SK-N-MC (cell line): ENCODE measurements at places on chromosomes 7 and 10.

GRCh38 chr10:34955391-34955790, 134.8 kb downstream of the CUL2 start:
- peak; percentile 6 for DNase-seq

- no peak for DNase-seq
These were observed 10.3 kb downstream of the SEC31B start for GRCh38 chr10:100509241-100509840.

DNA sequence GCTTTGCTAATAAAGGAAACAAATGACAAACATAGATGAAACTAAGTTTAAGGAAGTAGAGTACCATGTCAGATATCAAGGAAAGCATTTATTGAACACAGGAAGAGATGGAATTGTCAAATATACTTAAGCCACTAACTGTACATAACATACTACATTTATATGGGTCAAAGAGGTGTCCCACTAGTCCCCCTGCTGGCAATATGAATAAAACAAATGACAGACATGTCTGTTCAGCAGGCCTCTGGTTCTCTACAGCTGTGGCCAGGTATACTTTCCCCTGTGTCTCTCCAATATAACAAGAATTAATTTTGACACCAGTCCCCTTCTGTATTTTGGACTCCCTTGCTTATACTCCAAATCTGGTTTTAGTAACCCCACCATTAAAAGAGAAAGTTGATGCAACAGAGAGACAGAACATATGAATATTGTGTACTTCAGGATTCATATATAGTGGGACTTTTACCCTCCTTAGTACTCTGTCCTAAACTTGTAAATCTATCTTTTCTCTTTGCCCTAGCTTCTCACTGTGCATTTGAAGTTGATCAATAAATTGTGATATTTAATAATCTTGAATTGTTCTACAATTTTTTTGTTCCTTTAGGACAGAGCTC, 42.9 kb downstream of the CD36 start:
- no peak for DNase-seq

DNA sequence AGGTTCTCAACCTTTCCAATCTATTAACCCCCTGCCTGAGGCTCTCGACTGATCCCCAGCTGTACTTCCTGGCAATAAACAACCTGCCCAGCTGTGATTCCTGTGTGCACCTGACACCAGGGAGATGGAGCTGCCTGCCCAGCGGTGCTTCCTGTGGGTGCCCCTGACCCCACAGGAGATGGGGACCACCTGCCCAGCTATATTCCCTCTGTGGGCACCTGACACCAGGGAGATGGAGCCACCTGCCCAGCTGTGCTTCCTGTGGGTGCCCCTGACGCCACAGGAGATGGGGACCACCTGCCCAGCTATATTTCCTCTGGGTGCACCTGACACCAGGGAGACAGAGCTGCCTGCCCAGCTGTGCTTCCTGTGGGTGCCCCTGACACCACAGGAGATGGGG, 184.0 kb downstream of the DIP2C start:
- no peak for DNase-seq

- no peak for DNase-seq
These were observed 738.6 kb upstream of the LRRTM3 start for GRCh38 chr10:66187053-66187733.

- no peak for DNase-seq
These were observed 25.1 kb downstream of the CPEB3 start for GRCh38 chr10:92265687-92266258.

- DNase-seq, result no peak
These were observed at the start of gene HIPK2 for GRCh38 chr7:139777948-139778841. HIPK2 (minus strand) TSS chr7:139777998; CDS start chr7:139777623, 375 bp downstream.

- DNase-seq, result no peak
These were observed 370.0 kb upstream of the IGFBP3 start for GRCh38 chr7:46291050-46291438.

GRCh38 chr10:88036126-88036525, 172.7 kb downstream of the PTEN start:
- DNase-seq, result no peak

- DNase-seq, result no peak
These were observed 308.8 kb upstream of the PHYHIPL start for GRCh38 chr10:58867683-58868082.

- no peak for DNase-seq
These were observed 1.2 kb upstream of the ATP6V0E2 start for GRCh38 chr7:149872419-149873073.

DNA sequence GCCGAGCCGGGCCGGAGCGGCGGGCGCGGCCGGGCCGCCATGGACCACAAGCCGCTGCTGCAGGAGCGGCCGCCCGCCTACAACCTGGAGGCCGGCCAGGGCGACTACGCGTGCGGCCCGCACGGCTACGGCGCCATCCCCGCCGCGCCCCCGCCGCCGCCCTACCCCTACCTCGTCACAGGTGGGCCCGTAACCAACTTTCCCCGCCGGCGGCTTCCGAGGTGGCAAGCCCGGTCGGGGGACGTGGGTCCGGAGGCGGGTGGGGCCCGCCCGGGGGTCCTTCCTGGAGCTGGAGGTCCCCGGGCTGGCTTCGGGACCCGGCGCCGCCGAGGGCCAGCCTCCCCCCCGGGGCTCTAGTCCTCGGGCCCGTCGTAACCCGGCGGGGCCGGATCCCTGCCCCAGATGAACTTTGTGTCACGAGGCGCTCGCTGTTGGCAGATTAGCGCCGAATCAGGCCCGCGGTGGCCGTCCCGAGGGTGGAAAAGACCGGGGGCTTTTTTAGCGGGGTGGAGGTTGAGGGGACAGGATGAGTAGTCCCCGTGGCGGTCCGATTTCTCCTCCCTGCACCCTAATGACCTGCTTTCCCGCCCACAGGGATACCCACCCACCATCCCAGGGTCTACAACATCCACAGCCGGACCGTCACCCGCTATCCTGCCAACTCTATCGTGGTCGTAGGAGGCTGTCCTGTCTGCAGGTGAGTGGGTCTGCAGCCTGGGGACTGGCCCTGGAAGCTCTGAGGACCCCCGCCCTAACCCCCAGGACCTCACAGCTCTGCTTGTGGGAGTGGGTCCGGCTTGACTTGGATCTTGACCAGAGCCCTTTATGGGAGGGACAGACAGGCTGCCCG, 496 bp downstream of the BRI3 start:
- no peak for DNase-seq

GRCh38 chr10:46554166-46554781, 2.2 kb downstream of the GPRIN2 start:
- DNase-seq, result no peak

GRCh38 chr10:14362104-14362503, 31.4 kb upstream of the FRMD4A start:
- no peak for DNase-seq

GRCh38 chr7:157459966-157460365, 123.2 kb downstream of the DNAJB6 start:
- no peak for DNase-seq

- DNase-seq, result no peak
These were observed 176.5 kb downstream of the PFKFB3 start for GRCh38 chr10:6379015-6379776.

GRCh38 chr10:121053151-121053550, 202.0 kb downstream of the WDR11 start:
- DNase-seq, result no peak

DNA sequence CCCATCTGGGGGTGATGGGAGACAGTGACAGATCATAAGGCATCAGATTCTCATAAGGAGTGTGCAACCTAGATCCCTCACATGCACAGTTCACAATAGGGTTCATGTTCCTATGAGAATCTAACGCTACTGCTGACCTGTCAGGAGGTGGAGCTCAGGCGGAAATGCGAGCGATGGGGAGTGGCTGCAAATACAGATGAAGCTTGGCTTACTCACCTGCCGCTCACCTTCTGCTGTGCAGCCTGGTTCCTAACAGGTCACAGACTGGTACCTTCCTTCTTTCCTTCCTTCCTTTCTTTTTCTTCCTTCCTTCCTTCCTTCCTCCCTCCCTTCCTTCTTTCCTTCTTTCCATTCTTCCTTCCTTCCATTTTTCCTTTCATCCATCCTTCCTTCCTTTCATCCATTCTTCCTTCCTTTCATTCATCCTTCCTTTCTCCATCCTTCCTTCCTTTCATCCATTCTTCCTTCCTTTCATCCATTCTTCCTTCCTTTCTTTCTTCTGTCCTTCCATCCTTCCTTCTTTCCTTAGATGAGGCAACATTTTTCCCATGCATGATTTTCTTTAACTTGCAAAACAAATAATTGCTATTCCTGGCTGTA, 370.0 kb upstream of the AUTS2 start:
- no peak for DNase-seq

- no peak for DNase-seq
These were observed 12.9 kb downstream of the SEC31B start for GRCh38 chr10:100506596-100507356.

GRCh38 chr10:125049216-125049881, 107.4 kb downstream of the ZRANB1 start:
- DNase-seq, result no peak

GRCh38 chr10:124730790-124731189, 13.4 kb downstream of the FAM53B start:
- no peak for DNase-seq

DNA sequence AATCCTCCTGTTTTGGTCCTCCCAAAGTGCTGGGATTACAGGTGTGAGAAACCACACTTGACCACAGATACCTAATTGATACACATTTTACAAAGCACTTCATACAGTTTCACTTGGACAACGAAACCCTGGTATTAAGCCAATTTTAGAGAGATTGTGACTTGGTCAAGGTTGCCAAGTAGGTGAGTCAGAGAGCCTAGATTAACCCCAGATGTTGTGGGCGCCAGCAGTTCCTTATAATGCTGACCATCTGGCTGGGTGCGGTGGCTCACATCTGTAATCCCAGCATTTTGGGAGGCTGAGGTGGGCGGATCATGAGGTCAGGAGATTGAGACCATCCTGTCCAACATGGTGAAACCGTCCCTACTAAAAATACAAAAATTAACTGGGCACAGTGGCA, 4.9 kb upstream of the PHKG1 start:
- DNase-seq, result no peak

GRCh38 chr10:22683140-22683389, 31.3 kb downstream of the PIP4K2A start:
- DNase-seq, result no peak

DNA sequence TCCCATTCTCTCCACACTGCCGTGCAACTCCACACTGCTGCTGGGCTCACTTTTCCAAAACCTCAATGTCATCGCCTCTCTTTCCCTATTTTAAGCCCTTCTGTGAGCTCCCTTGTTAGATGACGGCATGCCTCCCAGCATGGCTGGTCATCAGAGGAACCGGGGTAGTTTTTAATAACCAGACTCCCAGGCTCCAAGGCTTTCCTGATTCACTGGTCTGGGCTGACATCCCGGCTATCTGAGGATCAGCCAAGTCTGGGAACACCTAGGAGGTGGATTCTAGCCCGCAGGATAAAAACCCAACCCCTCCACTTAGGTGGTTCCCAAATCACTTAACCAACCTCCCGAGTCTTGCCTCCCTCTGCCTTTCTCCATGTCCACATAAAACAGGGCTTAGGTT, 295.4 kb upstream of the FZD8 start:
- DNase-seq, result no peak

- no peak for DNase-seq
These were observed 508.3 kb downstream of the SORCS3 start for GRCh38 chr10:105149371-105149891.

DNA sequence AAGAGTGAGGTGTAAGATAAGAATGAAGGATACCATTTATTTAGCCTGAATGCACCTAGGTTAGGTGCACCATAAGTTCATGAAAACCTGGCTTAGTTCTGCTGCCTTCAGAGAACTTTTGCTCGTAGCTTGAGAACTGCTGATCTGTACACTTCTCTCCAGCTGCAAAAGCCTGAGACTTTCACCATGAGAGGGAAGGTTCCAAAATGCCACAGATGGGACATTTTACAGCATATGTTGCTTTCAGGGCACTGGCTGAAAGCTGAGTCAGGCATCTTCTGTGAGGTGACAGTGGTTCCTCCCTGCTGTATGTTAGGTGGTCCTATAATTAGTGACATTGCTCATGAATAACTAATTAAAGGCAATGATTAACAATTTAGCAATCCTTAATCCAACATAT, 298.3 kb downstream of the GALNT17 start:
- DNase-seq, result no peak

DNA sequence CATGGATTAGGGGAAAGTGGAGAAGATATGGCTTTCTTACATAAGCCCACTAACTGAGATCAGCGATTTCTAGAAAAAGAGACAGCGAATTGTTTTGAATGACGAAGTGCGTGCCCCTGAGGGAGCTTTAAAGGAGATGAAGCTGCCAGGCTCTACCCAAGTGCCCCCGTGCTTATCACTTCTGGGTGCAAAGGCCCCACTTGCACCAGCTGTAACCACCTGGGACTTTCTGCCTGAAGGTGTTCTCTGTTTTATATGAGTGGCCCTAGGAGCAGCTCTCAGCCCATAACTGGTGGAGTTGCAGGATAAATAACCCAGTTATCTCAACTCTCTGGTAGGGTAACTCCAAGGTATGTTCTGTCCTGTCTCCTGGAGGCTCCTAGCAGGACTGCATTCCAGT, 20.4 kb upstream of the CARD11 start:
- DNase-seq, result no peak

DNA sequence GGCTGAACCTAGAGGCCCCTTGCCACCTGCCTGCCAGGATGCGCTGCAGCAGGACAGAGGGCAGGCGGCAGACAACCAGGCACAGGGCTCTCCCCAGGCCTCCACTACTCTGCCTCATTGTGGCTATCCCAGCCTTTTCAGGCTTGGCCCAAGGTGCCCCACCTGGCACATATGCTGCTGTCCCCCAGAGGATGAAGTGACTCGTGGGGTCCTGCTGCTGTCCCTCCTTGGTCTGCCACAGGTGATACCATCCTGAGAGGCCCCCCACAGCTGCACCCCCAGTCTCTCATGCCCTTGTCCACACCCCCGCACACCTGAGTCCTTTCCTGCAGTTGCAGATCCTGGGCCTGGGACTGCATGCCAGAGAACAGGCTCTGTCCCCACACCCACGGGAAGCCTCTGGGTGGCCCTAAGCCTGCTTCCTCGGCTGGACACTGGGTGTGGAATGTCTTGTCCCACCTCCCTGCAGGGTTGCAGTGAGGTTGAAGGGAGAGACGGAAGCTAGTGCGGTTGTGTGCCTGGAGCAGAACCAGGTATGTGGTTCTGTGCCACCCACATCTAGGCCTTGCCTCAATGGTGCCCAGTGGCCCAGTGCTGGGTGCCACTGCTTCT, 55.3 kb downstream of the RASGEF1A start:
- DNase-seq, result no peak
